ENCODE measurements at places on chromosomes 7 and 10.
A peak's percentile ranks its signal among the peaks of the same experiment; 100 is the strongest.

GRCh38 chr10:32070645-32071044 is 14.4 kb upstream of the KIF5B start:
- no peak for DNase-seq

GRCh38 chr10:103490986-103491314 is 2.6 kb upstream of the NEURL1 start:
- DNase-seq: no peak

- DNase-seq: no peak
Measured at GRCh38 chr7:39071116-39071515, 93.4 kb downstream of the POU6F2 start.

GRCh38 chr7:23445326-23445725 is 25.0 kb downstream of the IGF2BP3 start:
- DNase-seq: no peak

GRCh38 chr10:93697207-93697606 is 5.2 kb downstream of the FRA10AC1 start:
- DNase-seq: no peak

GRCh38 chr10:108465871-108466641 is 1301.5 kb upstream of the SORCS1 start:
- no peak for DNase-seq

DNA sequence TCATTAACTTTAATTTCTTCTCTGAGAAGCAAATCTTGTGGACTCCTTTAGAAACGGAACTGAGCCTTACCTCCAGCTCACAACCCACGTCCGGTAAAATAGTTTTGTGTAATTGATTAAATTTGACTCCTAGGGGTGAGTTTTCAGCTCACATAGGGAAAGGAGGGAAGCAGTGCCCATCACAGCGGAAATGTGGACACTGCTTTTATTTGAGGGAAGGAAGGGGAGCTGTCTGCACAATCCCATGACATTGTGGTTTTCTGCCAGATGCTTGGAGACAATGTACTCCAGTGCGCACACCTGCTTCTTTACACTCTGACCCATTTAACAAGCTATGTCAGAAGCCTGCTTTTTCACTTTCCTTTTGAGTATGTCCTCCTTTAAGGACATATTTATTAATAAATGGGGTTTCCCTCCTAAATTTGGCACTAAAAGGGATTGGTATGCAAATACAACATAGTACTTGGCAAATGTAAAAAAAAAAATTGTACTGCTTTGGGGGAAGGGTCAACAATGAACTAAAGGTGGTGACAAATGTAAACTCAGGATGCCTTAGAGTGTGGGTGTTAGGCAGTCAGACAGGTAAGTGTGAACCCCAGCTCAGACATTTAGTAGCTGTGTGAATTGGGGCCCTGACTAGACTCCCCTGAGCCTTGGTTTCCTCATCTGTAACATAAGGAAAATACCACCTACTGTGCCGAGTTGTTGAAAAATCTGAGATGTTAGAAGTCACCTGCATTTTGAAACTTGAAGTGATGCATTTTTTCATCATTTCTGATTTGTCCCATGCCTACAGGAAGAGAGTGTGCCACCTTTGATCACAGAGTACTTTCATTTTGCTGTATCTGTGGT is 90.2 kb upstream of the KLF6 start:
- DNase-seq: no peak

- no peak for DNase-seq
Measured at GRCh38 chr7:115600207-115600606, 430.4 kb downstream of the TFEC start.

GRCh38 chr7:108012499-108013430 is 9.8 kb upstream of the LAMB1 start:
- peak; percentile 80 for DNase-seq

- peak; percentile 75 for DNase-seq
Measured at GRCh38 chr7:127252778-127253280, at the start of gene GRM8. GRM8 (minus strand) TSS chr7:127252941.

- DNase-seq: no peak
Measured at GRCh38 chr7:17279061-17279460, 19.4 kb upstream of the AHR start.

DNA sequence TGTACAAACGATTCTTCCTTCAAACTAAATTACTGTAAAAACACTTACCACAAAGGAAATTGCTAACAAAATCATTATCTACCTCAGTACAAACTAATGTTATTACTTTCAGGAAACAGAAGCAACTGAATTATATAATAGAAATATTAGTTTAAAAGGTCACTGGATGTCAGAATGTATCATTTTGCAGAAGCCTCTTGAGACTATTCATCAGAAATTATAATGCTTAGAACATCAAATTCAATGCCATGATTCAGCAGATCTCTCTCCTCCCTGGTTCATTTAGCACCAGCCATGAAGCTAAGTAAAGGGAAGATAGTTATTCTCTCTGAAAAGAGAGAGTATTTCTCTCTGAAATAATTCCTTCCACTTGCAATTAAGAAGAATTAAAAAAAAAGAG is 223.3 kb downstream of the IMMP2L start:
- DNase-seq: no peak

Data from DMS79 treated with DMSO at 0.1 percent for 48 hours (cell line).